ENCODE measurements at places on chromosomes 12 and 14.

DNA sequence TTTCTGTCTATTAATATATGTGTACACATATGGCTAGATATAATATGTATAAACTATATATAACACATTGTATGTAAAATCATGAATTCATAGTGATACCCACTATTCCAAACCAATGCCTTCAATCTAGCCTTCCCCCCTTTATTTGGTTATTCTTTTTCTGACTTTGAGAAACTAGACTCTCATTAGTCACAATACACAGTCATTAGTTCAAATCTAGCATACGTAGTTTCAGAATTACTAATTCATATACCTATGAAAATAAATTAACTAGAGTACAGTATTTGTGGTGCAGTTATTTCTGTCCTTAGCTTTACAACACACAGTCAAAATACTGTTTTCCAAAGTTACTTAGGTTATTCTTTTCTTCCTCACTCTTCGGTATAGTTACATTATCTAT lies 268.2 kb downstream of the DPF3 start:
- DNase-seq: no peak

GRCh38 chr14:93727917-93728650 lies 60.2 kb downstream of the PRIMA1 start:
- no peak for DNase-seq

- DNase-seq: no peak
Observed at GRCh38 chr14:26596543-26597061, 1.2 kb downstream of the NOVA1 start.

DNA sequence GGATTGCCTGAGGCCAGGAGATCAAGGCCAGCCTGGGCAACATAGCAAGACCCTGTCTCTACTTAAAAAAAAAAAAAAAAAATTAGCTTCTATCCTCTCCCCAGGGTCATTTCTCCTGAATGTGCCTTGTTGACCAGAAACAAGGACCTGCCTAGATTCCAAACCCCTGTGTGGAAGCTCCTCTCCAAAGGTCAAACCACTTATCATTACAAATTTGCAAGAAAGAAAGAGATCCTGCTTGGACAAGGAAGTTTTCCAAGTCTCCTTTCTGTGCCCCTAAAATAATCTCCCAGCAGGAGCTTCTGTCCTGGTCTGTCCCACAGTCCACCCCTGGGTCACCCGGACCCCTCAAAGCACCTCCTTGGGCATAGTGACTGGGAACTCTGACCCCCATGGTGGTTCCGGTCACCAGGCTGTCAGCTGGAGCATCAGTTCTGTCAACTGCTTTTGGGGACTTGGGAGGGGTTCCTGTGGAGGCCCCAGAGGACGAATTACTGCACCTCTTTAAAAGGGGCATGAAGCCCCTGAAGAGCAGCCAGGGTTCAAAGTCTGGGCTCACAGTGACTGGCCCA lies 38.4 kb downstream of the ACTN1 start:
- no peak for DNase-seq

DNA sequence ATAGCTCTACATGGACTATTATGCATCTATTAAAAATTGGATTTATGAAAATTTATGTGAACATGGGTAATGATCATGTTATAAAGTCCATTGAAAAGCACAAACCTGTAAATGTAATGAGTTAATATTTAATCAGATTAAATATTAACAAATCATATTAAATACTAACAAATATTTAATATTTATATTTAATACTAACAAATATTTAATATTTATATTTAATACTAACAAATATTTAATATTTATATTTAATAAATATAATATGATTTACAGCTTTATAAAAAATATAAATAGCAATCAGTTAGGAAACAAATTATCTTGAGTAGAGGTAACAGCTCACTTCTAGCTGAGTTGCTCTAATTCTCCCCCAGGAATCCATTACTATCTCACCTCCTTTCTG lies 758.0 kb upstream of the USP15 start:
- no peak for DNase-seq

- DNase-seq: no peak
Observed at GRCh38 chr14:32571551-32571950, 242.5 kb downstream of the AKAP6 start.

GRCh38 chr12:1830981-1831963 lies 10.9 kb downstream of the LRTM2 start:
- DNase-seq: no peak

DNA sequence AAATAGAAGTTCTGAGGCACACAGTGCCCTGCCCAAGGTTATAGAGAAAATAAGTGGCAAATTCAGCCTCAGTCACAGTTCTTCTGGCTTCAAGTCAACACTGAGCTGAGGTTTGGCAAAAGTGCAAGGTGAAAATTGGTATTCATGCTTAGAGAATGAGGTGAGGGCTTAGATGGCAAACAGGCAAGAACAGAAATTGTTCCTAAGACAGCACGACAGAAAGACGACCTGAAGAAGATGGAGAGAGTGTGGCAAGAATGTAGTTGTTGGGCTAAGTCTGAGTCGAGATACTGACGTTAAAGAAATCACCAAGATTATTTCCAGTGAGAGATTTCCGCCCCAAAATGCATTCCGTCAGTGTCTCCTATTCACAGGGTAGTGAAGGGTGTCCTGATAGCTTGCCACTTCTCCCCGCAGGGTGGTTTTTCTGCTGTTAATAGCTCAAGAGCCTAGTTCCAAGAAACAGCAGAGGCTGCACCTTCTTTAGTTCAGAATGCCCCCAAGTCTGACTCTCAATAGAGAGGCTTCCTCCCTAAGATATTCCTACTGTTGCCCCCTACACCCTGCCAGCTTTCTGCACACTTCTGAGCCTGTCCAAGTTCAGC lies 260.8 kb upstream of the AMIGO2 start:
- no peak for DNase-seq

- peak; percentile 35 for DNase-seq
Observed at GRCh38 chr14:64760146-64760755, 56.0 kb downstream of the PLEKHG3 start.

- DNase-seq: no peak
Observed at GRCh38 chr14:65472189-65472588, 59.7 kb downstream of the FUT8 start.

DNA sequence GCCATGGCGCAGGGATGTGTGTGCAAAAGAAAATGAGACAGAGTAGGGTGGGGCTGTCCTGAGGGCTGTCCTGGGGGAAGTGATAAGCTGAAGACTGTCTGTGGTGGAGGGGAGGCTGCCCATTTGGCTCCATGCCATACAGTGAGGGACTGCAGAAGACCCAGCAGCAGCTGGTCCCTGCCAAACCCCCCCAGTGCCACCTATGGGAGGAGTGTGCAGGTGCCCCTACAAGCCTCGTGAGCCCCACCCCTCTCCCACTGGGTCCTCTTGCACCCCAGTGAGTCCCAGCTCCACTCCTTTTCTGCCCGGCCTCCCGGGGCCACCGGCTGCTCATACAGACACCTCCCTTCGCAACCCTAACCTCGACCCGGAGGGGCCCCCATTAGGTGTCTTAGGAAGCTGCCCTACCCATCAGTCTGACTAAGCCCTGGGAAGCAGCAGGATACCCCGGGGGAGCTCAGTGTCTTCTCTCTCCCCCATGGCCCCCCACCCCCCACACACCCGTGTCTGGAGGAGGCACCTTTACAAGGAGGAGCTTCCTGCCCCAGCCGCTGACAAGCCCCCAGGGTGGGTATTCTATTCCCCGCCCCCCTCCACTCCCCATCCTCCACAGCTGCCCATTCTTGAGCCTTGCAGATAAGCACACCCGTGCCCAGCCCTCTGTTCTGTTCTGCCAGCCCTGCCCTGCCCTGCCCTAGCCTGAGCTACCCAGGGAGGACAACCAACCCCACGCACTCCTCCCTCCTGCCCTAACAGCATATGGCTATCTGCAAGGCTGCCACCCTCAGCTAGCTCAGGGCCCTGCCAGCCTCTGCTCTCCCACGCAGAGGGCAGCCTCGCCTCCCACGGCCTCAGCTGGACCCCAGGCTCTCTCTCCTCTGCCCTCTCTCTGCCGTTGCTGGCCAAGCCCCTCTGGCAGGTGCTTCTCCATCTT lies 41.9 kb downstream of the SLC6A12 start:
- no peak for DNase-seq

- DNase-seq: no peak
Observed at GRCh38 chr12:119154435-119154818, 24.3 kb upstream of the HSPB8 start.

GRCh38 chr14:90500665-90501370 lies 104.0 kb downstream of the CALM1 start:
- DNase-seq: no peak

GRCh38 chr12:103952497-103952896 lies 13.2 kb upstream of the TDG start:
- no peak for DNase-seq

DNA sequence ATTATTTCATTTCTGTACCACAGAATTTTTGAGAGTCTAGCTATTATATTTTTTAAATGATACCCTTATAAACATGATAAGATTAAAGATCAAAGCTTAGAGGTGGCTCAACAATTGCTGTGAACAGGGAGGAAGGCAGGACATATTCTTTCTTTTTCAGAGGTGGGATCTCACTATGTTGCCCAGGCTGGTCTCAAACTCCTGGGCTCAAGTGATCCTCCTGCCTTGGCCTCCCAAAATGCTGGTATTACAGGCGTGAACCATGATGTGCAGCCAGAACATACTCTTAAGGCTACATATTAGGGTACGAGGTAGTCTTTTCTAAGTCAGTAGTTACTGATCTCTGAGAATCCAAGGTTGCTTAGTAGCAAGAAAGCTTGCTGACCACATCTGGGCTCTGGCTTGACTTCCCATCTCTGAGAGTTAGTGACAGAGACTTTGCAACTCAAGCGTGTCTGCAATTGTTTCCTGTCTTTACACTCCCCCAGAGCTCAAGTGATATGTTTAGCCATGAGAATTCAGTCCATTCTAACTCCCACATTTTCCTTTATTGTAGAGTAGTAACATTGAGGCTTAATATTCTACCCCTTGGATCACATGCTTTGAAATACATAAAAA lies 8.6 kb downstream of the RAB5B start:
- DNase-seq: peak; percentile 49

DNA sequence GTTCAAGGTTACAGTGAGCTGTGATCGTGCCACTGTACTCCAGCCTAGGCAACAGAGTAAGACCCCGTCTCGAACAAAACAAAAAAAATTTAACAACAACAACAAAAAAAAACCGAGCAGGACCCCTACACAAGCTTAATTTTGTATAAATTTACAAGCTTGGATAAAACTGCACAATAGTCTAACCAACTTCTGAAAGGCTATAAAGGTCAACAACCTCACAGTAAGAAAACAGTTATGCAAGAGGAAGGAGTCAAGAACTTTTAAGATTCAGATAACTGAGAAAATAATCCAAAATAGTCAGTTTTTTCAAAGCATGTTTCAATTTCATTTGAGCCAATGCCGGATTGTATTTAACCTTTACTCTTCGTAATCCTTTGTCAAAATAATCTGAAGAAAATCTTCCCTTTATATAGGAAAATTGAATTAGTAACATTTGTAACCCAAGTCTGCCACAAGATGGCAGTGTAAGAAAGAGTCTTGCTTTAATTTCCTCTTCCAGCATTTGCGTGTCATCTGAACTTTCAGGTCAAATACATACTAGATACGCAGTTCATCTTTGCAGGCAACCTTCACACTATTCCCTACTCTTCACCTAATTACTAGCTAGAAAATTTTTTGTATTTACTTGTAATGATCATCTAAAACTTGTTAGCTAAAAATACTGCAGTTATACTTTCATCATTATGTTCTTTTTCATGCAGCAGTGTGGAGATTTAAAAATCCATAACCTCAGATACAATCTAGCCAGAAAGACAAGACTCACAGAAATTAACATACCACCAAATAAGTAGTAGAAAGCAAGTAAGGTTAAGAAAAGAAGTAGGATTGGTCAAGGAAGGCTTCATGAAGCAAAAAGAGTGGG lies 5.8 kb downstream of the CCNB1IP1 start:
- DNase-seq: peak; percentile 81

DNA sequence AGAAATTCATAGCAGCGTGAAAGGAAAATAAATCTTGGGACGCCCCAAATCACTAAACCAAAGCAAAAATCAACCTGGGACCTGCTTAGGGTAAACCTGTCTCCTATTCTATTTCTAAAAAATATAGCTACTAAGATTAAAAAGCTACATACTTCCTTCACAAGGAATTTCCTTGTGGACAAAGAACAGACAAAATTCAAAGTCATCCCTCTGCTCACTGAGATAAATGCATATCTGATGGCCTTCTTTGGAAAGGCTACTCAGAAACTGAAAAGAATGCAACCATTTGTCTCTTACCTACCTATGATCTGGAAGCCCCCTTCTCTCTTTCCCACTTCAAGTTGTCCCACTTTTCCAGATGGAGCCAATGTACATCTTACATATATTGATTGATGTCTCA lies 93.0 kb upstream of the CNOT2 start:
- DNase-seq: no peak

DNA sequence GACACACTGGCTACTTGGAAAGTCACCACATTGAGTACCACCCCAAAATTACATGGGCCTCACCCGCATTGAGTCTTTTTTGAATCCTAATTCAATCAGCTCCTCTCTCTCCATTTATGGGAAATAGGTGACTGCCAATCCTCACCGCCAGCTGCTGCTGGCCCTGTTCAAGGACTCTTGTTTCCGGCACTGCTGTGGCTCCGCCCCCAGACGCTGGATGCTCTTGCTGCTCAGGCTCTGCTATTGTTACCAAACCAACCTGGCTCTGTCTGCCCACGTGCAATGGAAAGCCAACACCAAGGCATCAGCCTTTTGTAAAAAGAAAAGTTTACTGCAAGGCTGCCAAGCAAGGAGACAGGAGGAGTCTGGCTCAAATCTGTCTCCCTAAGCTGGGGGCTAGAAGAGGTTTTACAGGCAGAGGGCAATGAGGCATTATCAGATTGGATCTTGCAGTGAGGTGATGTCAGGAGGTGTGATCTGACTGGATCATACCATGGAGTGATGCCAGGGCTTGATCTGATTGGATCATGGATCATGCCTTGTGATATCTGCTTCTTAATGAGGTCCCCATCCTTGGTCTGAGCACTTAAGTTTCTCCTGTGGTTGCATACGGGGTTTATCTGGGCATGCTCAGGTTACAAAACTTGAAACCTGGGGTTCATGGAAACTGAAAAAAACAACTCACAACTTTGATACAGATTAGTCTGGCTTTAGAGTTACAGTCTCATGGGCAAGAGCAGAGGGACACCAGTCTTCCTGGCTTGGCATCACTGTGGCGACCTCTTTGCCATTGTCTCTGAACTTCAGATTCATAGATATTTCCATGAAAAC lies 117.1 kb upstream of the SLC35F4 start:
- no peak for DNase-seq

DNA sequence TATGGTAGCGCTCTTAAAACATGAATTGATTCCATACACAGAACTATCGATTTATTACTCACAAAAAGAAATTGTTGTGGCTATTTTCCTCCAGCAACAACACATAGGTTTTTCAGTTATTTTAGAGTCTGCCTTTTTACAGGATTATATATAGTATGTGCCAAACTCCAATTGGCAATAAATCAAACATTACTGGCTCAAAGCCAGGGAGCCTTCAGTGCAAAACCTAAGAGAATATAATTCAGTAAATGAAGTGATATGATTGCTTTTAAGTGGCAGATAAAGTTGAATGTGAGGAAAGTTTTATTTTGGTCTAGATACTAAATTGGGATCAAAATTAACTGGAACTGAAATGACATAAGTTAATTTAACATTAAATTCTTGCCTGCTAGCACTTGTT lies 234.8 kb downstream of the PIK3C2G start:
- DNase-seq: no peak
